Ureter (tissue), 1 donor: ENCODE measurements at places on chromosomes 12 and 14. TPM values are rescaled to one million over a fixed set of nuclear protein-coding genes. Genes with fewer than 3 reads are reported as not detected.

The USP44 gene
- total RNA-seq: 1.3 TPM

The GPD1 gene
- total RNA-seq: 1.7 TPM

DNA sequence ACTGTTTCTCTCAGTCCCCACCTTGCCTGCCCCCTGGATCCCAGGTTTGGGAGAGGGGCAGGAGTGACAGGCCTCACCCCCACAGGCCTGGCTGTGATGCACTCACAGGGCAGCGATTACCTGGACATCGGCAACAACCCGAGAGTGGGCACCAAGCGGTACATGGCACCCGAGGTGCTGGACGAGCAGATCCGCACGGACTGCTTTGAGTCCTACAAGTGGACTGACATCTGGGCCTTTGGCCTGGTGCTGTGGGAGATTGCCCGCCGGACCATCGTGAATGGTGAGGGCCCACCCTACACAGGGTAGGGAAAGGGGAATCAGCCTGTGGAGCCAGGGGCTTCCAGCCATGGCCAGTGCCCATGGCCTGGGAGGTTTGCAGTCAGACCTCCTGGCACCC is 8.6 kb downstream of the ACVRL1 start:
- no peak for DNase-seq

The LALBA gene
- total RNA-seq: not detected

The DHRS2 gene
- 1,842 TPM for total RNA-seq

The SOAT2 gene
- 0.18 TPM for total RNA-seq
